Right cardiac atrium (tissue), 5 donors: ENCODE measurements at places on chromosomes 12 and 14. TPM values are rescaled to one million over a fixed set of nuclear protein-coding genes. Genes with fewer than 3 reads are reported as not detected.

- DNase-seq = peak; percentile 62
Measured at GRCh38 chr12:121465921-121466793, 66.2 kb downstream of the RNF34 start.

- no peak for DNase-seq
Measured at GRCh38 chr14:74275241-74275841, 27.4 kb downstream of the ABCD4 start.

GRCh38 chr12:15116983-15117382 lies 104.2 kb downstream of the RERG start:
- no peak for DNase-seq

IL31 gene
- total RNA-seq = not detected
